Upper lobe of right lung (tissue), 1 donor: ENCODE measurements at places on chromosomes 4 and X.

DNA sequence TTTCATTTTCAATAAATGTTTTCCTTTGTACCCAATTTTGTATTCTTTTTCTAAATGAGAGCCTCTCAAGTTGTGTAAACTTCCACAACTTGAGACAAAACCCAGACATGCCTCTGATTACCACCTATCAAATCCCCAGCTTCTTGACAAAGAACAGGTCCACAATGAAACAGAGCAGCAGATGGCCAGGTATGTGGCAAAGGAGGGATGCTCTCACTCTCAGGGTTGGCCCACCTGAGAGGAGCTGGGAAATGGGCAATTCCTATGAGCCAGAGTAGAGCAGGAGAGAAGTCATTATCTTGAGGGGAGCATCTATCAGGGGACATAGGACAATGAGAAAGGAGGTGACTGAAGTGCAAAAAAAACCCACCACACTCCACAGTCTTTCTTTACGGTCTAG is 273.5 kb upstream of the FAM241A start:
- no peak for DNase-seq

DNA sequence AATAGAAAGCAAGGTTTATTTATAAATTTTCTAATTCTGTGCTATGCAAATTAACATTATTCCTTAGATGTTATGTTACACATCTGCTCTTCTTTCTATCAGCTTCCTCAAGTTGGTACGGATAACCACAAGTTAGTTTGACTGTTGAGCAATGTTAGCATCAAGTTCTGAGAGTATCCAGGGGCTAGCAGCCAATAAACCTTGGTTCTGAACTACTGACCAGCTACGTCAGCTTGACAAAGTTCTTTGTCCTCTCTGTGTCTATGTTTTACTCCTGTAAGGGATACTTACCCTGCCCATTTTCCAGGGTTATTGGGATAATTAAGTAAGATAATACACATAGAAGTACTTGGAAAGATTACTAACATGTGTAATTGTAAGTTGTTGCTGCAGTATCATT is 8.1 kb upstream of the TEX13A start:
- no peak for DNase-seq

- DNase-seq: no peak
Observed at GRCh38 chr4:48064349-48064748, 47.8 kb downstream of the NIPAL1 start.

GRCh38 chrX:2147928-2148327 is 352.8 kb downstream of the DHRSX start:
- DNase-seq: no peak

DNA sequence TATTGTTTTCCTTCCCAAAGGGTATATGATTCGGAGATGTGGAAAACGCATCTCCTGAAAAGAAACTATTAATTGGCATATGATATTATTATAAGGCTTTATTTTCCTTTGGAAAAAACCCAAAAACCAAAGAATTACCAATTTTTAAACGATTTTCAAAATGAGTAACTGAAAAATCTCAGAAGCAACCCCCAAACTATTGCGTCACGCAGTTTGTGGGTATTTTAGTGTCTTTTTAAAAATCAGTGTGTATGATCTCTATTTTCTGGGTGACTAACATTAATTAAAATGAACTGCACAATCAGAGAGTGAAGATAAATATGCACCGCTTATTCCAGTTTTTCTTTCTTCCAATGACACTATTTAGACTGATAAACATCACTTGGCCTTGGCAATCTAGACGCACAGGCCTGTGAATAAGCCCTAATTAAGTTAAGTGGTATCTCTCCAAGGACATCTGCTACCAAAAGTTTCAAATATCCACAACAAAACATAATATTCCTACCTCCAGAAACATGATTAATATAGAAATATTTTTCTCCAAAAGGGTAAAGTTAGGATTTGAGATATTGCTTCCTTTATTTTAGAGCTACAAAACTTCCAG is 511.5 kb upstream of the FAM241A start:
- no peak for DNase-seq

- DNase-seq: no peak
Observed at GRCh38 chr4:26235500-26235899, 85.3 kb upstream of the RBPJ start.

DNA sequence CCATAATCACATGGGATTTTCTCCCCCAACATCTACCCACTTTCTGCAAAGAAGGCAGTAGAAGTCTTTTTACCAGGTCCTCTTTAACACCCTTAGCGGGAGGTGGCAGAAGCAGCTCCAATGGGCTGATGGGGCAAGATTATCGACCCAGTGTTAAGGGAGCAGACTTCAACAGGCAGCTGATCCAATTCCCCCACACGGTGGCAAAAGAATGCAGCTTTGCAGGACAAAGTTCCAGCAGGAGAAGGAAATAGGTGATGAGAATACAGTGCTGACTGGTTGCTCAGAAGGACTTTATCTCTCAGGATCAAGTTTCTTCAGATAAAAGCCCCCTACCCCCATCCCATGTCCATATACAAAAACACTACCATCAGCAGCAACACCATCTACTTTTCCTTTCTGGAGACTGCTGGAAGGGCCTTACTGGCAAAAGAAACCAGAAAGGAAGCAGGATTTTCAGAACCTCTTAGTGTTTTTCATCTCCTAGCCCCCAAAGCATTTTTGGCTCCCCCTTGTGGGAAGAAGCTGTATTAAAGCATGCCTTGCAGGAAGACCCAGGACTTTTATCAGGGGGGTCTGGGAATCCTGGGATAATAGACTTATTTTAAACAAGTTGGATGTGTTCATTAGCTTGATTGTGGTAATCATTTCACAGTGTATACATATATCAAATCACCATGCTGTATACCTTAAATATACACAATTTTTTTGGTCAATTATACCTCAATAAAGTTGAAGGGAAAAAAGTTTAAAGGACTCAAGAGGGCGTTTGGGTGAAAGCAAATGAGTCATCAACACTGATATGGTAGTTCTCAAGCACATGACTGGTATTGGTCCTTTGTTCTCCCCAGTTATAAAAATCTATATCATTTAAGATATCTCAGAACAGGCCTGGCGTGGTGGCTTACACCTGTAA is 146.4 kb downstream of the GPC3 start:
- DNase-seq: no peak

- no peak for DNase-seq
Observed at GRCh38 chr4:104693601-104694201, 199.0 kb upstream of the CXXC4 start.

- DNase-seq: no peak
Observed at GRCh38 chr4:33512397-33512796, 2731.9 kb downstream of the ARAP2 start.
